Breast epithelium (tissue), 4 donors: ENCODE measurements at places on chromosomes 11 and 22.

DNA sequence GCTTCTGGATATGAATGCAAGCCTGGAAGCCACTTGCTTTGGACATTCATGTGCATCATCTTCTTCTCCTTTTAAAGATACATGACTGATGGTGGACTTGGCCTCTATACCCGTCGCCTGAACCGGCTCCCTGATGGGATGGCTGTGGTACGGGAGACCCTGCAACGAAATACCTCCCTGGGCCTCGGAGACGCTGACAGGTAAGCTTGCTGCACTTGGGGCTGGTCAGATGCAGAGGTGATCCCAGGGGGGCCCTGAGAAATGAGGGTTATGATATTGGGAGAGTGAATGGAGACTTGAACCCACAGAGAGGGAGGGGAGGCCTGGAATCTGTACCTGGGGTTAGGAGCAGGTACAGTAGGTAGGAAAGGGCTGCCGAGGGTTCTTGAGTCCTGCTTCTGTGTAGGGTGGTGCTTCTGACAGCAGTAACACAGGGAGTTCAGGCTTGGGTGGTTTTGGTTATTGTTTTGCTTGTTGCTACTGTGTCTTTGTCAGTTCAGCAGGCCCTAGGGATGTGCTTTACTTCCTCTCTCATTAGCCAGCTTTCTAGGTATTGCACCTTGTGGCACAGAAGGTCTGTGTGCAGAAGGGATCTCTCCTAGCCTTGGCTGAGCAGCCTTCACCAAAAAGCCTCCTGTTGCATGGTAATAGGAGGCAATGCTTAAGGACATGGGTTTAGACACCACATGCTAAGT lies 176.1 kb downstream of the DBX1 start:
- no peaks in the 10 kb centered on the region for H3K4me1 ChIP-seq
- no peaks in the 10 kb centered on the region for H3K36me3 ChIP-seq
- no peak for DNase-seq
- H3K27ac ChIP-seq = no peak overlapping the region
- no peak overlapping the region for H3K4me3 ChIP-seq
- no peaks in the 10 kb centered on the region for H3K27me3 ChIP-seq

- H3K27ac ChIP-seq = no peak overlapping the region
- H3K36me3 ChIP-seq = no peaks in the 10 kb centered on the region
- no peaks in the 10 kb centered on the region for H3K27me3 ChIP-seq
- no peak overlapping the region for H3K4me3 ChIP-seq
Measured at GRCh38 chr22:40377931-40378330, 7.5 kb downstream of the SGSM3 start.

DNA sequence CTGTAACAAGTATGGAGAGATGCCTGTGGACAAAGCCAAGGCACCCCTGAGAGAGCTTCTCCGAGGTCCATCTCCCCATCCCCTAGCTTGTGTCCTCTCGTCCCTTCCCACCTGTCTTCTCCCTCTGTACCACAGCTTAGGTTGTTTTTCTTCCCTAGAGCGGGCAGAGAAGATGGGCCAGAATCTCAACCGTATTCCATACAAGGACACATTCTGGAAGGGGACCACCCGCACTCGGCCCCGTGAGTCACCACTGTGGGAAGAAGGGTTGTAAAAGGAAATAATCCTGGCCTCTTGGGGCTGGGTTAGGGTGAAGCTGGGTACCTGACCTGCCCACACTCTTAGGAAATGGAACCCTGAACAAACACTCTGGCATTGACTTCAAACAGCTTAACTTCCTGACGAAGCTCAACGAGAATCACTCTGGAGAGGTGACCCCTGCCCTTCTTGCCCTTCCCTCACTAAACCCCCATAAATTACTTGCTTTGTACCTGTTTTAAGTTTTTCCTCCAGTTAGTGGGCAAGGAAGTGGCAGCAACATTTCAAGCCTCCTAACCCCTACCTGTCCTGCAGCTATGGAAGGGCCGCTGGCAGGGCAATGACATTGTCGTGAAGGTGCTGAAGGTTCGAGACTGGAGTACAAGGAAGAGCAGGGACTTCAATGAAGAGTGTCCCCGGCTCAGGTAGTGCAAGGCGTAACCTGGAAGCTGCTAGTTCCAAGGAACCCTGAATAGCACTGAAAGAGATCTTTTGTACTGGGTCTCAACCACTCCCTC lies 3.1 kb downstream of the TAF10 start:
- peak overlapping the region; percentile 96 for H3K27ac ChIP-seq
- no peaks in the 10 kb centered on the region for H3K27me3 ChIP-seq
- DNase-seq = peak; percentile 19
- H3K4me3 ChIP-seq = no peak overlapping the region
- H3K36me3 ChIP-seq = peaks cover 13% of the 10 kb centered on the region
- H3K4me1 ChIP-seq = peaks cover 24% of the 10 kb centered on the region

DNA sequence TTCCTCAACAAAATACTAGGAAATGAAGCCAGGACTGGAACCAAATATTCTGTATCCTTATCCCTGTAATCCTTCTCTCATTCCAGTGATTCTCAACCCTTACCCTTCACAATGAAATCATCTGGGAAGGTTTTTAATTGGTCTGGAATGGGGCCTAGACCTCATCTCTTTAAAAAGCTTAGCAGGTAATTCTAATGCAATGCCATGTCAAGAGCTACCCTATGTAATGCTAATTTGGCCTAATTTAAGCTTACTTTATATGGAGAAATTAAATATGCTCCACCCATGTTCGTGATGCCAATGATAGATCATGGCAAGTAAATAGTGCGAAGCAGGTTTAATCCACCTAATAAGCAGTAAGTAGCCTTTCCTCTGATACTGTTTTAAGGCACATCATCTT lies 101.7 kb downstream of the SGSM3 start:
- H3K4me1 ChIP-seq = no peaks in the 10 kb centered on the region
- H3K27me3 ChIP-seq = no peaks in the 10 kb centered on the region
- no peak overlapping the region for H3K27ac ChIP-seq
- H3K4me3 ChIP-seq = no peak overlapping the region
- no peaks in the 10 kb centered on the region for H3K36me3 ChIP-seq

GRCh38 chr11:82775736-82776346 lies 42.2 kb upstream of the FAM181B start:
- no peaks in the 10 kb centered on the region for H3K36me3 ChIP-seq
- H3K27me3 ChIP-seq = no peaks in the 10 kb centered on the region
- no peak overlapping the region for H3K27ac ChIP-seq
- no peak overlapping the region for H3K4me3 ChIP-seq
- no peak for DNase-seq

DNA sequence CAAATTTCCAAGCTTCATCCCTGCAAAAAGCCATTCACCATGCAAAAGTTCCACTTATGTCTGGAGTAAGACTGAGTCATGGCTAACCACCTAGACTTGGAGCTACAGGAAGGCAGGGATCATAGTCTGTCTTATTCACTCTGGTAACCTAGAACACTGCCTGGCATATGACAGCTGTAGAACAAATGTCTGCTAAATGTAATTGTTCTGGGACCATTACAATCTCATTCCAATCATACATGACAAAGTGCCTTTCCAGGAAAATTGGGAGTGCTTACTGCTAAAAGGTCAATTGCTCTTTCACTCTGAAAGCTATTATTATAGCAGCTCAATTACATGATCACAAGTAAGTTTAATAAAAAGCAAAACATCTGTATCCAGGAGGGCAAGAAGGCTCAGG lies 99.1 kb upstream of the CHRM4 start:
- no peaks in the 10 kb centered on the region for H3K36me3 ChIP-seq
- no peak overlapping the region for H3K4me3 ChIP-seq

DNA sequence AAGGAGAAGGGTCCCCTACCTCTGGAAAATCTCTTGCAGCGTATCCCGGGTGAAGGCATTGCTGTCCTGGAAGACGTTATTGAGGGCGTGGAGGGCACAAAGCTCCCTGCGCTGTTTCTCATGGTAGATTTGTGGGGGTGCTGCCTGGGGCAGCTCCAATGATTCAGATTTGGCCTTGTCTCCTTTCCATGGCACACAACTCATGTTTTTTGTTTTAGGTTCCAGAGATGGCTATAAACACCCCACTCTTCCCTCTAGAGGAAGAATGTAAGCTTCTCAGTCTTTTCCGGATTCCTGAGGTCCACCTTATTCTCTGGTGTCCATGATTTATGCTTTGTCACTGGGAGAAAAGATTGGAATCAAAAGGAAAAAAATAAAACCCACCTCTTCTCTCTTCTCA lies 959 bp downstream of the JOSD1 start:
- no peaks in the 10 kb centered on the region for H3K27me3 ChIP-seq
- peak overlapping the region; percentile 97 for H3K4me3 ChIP-seq
- no peaks in the 10 kb centered on the region for H3K36me3 ChIP-seq
- no peak for DNase-seq
- no peaks in the 10 kb centered on the region for H3K4me1 ChIP-seq

- no peaks in the 10 kb centered on the region for H3K36me3 ChIP-seq
- peak overlapping the region; percentile 60 for H3K27ac ChIP-seq
- DNase-seq = no peak
- no peaks in the 10 kb centered on the region for H3K27me3 ChIP-seq
- no peak overlapping the region for H3K4me3 ChIP-seq
Measured at GRCh38 chr22:27867085-27867952, 51.7 kb downstream of the PITPNB start.

DNA sequence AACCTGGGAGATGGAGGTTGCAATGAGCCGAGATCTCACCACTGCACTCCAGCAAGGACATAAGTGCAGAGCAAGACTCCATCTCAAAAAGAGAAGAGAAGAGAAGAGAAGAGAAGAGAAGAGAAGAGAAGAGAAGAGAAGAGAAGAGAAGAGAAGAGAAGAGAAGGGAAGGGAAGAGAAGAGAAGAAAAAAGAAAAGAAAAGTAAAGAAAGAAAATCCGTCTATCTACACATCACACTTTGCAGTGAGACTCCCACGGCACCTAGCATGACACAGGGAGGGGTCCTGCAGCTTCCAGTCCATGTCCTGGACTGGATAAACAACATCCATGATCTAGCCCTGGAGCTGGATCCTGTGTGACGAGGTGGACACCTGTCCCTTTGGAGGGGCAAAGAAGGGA lies 4.0 kb upstream of the PPARA start:
- no peaks in the 10 kb centered on the region for H3K27me3 ChIP-seq
- no peak for DNase-seq
- H3K4me1 ChIP-seq = no peaks in the 10 kb centered on the region

DNA sequence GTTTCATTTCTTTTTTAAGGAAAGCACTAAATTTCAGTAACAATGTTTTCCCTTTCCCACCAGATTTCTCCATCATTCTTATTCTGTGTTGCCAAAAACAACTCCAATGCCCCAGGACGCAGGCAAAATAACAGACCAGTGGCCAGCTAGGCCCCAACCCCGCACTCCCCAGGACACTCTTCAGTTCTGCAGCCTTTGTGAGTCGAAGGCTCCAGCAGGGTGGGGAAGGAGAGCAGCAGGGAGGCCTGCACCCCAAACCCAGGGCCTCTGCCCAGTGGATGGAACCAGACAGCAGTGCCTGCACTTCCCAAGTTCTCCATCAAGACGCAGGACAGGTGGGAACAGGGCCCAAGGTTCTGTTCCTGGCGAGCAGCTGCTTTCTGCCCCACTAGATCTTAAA lies 34.4 kb downstream of the PPP2R1B start:
- DNase-seq = no peak
- H3K4me1 ChIP-seq = peaks cover 16% of the 10 kb centered on the region
- H3K4me3 ChIP-seq = no peak overlapping the region
- no peaks in the 10 kb centered on the region for H3K27me3 ChIP-seq
- peak overlapping the region; percentile 100 for H3K27ac ChIP-seq
- H3K36me3 ChIP-seq = no peaks in the 10 kb centered on the region

DNA sequence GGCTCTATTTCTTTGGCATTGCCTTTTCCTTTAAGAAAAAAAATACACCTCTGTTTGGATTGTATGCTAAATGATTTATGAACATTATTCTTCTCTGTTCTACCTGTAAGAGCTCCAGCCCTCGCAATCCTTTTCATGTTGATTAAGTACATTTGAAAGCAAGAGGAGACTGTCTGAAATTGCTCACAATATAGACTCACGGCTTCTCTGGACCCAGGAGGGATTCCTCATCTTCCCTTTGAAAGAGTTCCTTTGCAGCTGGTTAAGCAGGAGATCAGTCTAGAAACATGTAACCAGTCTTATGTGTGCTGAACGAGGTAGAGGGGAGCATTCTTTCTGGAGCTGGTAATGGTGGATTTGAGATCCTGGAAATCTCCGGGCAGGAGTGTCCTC lies 47.4 kb downstream of the PKNOX2 start:
- H3K36me3 ChIP-seq = no peaks in the 10 kb centered on the region
- H3K27me3 ChIP-seq = no peaks in the 10 kb centered on the region
- H3K4me1 ChIP-seq = no peaks in the 10 kb centered on the region
- no peak for DNase-seq
- no peak overlapping the region for H3K27ac ChIP-seq

DNA sequence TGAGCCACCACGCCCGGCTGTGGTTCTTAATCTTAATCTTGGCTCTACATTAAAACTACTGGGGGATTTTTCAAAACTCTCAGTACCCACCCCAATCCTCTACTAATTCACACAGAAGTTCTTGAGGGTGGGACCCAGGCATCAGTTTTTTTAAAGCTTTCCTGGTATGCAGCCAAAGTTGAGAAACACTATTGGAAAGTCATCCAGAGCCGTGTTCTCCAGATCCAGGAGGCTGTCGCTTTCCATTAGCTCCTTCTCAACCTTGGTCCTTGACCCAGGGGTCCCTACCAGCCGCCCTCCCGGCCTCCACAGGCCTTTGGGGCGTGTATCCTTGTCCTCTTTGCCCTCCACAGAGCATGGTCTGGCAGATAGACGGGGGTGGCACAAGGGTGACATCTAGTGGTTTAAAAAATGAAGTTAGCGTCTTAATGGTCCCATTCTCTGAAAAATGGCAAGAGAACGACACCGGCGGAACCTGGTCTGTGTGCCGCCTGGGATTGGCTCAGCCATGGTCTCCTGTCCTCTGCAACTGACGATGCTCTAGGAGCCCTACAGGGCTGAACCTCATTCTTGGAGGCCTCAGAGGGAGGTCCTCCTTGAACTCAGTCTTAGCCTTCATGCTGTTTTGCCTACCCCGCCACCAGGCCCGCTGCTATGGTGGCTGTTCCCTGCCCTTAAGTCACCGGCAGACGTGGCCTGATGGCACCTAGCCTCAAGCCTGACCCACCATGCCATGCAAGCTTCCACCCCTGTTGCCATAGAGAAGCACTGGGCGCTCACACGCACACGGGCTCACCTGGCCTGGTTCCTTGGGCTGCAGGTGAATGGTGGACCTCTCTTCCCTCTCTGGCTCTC lies 152.0 kb upstream of the SYN3 start:
- no peaks in the 10 kb centered on the region for H3K36me3 ChIP-seq
- no peaks in the 10 kb centered on the region for H3K27me3 ChIP-seq
- no peak overlapping the region for H3K27ac ChIP-seq
- H3K4me1 ChIP-seq = no peaks in the 10 kb centered on the region

- H3K27ac ChIP-seq = peak overlapping the region; percentile 7
- H3K4me1 ChIP-seq = peaks cover 5% of the 10 kb centered on the region
- no peaks in the 10 kb centered on the region for H3K36me3 ChIP-seq
- DNase-seq = no peak
- H3K4me3 ChIP-seq = no peak overlapping the region
- no peaks in the 10 kb centered on the region for H3K27me3 ChIP-seq
Measured at GRCh38 chr11:130456286-130456685, 7.8 kb downstream of the ADAMTS15 start.

GRCh38 chr22:32991353-32992101 lies 66.7 kb downstream of the SYN3 start:
- H3K36me3 ChIP-seq = no peaks in the 10 kb centered on the region
- DNase-seq = no peak
- H3K4me1 ChIP-seq = no peaks in the 10 kb centered on the region
- no peak overlapping the region for H3K4me3 ChIP-seq
